ENCODE measurements at places on chromosomes 1 and 21. TPM values are rescaled to one million over a fixed set of nuclear protein-coding genes. Genes with fewer than 3 reads are reported as not detected.

GRCh38 chr1:6695868-6696267, 5.7 kb downstream of the DNAJC11 start:
- no peak for DNase-seq
- peaks cover 8% of the 10 kb centered on the region for H3K4me1 ChIP-seq
- no peaks in the 10 kb centered on the region for H3K36me3 ChIP-seq
- H3K27me3 ChIP-seq: no peaks in the 10 kb centered on the region

GRCh38 chr1:205595861-205596260, 36.0 kb downstream of the ELK4 start:
- peaks cover 32% of the 10 kb centered on the region for H3K4me1 ChIP-seq
- no peak overlapping the region for H3K4me3 ChIP-seq
- no peak for DNase-seq
- no peaks in the 10 kb centered on the region for H3K27me3 ChIP-seq

DNA sequence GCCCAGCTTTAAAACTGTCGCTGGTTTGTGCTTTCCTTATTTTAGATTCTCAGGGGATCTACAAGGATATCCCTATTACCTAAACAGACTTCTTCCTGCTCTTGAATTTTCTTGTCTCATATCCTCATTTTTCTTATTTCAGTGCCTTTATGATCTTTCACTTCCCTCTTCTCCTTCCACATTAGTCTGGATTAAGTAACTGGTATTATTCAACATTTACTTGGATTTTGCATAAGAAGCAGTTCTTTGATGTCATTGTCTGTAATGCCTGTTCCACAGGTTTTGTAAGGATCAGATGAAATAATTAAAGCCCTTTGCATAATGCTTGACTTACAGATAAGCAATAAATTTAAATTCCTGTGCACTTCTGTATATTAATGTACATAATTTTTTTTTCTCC, 26.5 kb downstream of the CXADR start:
- H3K27me3 ChIP-seq: no peaks in the 10 kb centered on the region
- no peaks in the 10 kb centered on the region for H3K36me3 ChIP-seq
- no peaks in the 10 kb centered on the region for H3K4me1 ChIP-seq
- H3K27ac ChIP-seq: no peak overlapping the region
- DNase-seq: no peak

DNA sequence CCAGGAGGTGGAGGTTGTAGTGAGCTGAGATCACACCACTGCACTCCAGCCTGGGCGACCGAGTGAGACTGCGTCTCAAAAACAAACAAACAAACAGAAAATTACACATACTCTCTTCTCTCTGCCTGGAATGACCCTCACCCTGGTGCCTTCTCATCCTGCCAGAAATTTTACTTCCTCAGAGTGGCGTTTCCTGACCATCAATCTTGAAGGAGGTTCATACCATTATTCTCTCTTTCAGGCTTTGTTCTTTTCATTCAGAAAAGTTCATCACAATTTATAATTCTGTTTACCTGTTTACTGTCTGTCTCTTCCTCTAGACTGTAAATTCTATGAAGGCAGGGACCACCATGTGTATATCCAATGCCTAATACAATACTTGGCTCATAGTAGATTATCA, 79.3 kb downstream of the RPS6KA1 start:
- H3K36me3 ChIP-seq: no peaks in the 10 kb centered on the region
- H3K4me3 ChIP-seq: no peak overlapping the region
- DNase-seq: no peak

KRTAP12-3 gene
- not detected for total RNA-seq

DNA sequence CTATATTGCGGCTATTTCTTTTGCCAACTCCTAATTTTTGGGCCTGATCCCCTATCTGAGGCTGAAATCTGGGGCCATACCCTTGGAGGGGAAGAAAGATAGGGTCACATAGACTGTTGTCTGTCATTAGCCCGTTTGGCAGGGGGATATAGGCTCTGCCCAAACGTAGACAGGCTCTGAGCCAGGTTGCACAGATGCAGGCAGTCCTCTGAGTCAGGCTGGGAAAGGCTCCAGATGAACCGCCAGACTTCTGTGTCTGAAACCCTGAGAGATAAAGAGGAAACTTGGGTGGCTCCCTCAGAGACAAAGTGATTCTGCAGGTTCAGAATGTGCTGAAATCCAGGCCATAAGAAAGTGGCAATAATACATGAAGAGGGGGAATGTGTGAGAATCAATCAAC, 4.0 kb upstream of the CAP1 start:
- H3K4me3 ChIP-seq: no peak overlapping the region
- no peaks in the 10 kb centered on the region for H3K27me3 ChIP-seq
- peaks cover 24% of the 10 kb centered on the region for H3K4me1 ChIP-seq
- peak; percentile 89 for DNase-seq
- no peaks in the 10 kb centered on the region for H3K36me3 ChIP-seq

DNA sequence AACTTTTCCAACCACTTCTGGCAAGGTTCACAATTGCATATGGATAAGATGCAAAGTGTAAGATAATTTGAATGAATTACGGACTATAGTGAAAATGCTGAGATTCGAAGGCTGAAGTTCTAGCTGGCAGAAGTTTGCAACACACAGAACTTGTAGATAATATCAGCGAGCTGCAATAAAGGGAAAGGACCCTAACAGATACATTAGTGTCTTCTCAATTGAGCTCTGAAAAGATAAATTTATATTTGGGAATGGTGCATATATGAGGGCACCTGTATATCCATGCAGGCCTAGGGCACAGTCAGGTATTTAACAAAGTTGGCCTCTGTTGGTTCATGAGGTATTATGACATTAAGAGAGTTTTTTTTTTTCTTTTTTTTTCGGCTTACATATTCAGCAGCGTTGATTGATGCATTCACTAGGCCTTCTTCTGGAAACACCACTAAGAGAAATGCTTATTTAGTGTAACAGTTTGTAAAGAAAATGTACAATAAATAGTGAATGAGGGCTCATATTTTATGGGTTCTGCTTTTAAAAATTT, 2.2 kb downstream of the NFIA start:
- no peaks in the 10 kb centered on the region for H3K36me3 ChIP-seq
- H3K27ac ChIP-seq: no peak overlapping the region
- no peaks in the 10 kb centered on the region for H3K27me3 ChIP-seq

DNA sequence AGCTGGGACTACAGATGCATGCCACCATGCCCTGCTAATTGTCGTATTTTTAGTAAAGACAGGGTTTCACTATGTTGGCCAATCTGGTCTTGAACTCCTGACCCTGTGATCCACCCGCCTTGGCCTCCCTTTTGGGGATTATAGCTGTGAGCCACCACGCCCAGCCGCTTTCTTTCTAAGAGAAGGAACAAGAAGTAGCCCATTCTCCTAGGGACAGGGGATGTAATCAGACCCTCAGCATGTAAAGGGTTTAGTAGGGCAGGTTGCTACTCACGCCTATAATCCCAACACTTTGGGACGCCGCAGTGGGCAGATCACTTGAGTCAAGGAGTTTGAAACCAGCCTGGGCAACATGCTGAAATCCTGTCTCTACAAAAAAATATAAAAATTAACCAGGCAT, 189.7 kb downstream of the TOMM20 start:
- no peaks in the 10 kb centered on the region for H3K27me3 ChIP-seq
- no peaks in the 10 kb centered on the region for H3K4me1 ChIP-seq
- no peak overlapping the region for H3K4me3 ChIP-seq
- DNase-seq: no peak
- H3K36me3 ChIP-seq: no peaks in the 10 kb centered on the region

C4BPA gene
- total RNA-seq: not detected

- peak; percentile 21 for DNase-seq
Measured at GRCh38 chr1:77282187-77282865, 507 bp downstream of the AK5 start.

CD2 gene
- total RNA-seq: 0.14 TPM

CHRNB2 gene
- total RNA-seq: 0.24 TPM

GRCh38 chr1:215842905-215843304, 275.8 kb downstream of the KCTD3 start:
- no peak overlapping the region for H3K27ac ChIP-seq
- DNase-seq: peak; percentile 36
- H3K4me3 ChIP-seq: no peak overlapping the region
- no peaks in the 10 kb centered on the region for H3K36me3 ChIP-seq

GNAT2 gene
- not detected for total RNA-seq

- DNase-seq: no peak
- no peak overlapping the region for H3K4me3 ChIP-seq
- no peak overlapping the region for H3K27ac ChIP-seq
Measured at GRCh38 chr1:235006132-235006721, 122.4 kb downstream of the TOMM20 start.

KIF17 gene
- total RNA-seq: 2.2 TPM

- H3K27ac ChIP-seq: no peak overlapping the region
- H3K4me1 ChIP-seq: no peaks in the 10 kb centered on the region
- DNase-seq: no peak
- no peaks in the 10 kb centered on the region for H3K27me3 ChIP-seq
- no peak overlapping the region for H3K4me3 ChIP-seq
- H3K36me3 ChIP-seq: no peaks in the 10 kb centered on the region
Measured at GRCh38 chr1:228546541-228547463, 59.6 kb downstream of the RNF187 start.

SYT14 gene
- total RNA-seq: 6.1 TPM

- H3K4me3 ChIP-seq: no peak overlapping the region
- H3K27ac ChIP-seq: no peak overlapping the region
- H3K36me3 ChIP-seq: no peaks in the 10 kb centered on the region
- no peaks in the 10 kb centered on the region for H3K4me1 ChIP-seq
Measured at GRCh38 chr1:50346621-50347020, 76.6 kb downstream of the DMRTA2 start.

DNA sequence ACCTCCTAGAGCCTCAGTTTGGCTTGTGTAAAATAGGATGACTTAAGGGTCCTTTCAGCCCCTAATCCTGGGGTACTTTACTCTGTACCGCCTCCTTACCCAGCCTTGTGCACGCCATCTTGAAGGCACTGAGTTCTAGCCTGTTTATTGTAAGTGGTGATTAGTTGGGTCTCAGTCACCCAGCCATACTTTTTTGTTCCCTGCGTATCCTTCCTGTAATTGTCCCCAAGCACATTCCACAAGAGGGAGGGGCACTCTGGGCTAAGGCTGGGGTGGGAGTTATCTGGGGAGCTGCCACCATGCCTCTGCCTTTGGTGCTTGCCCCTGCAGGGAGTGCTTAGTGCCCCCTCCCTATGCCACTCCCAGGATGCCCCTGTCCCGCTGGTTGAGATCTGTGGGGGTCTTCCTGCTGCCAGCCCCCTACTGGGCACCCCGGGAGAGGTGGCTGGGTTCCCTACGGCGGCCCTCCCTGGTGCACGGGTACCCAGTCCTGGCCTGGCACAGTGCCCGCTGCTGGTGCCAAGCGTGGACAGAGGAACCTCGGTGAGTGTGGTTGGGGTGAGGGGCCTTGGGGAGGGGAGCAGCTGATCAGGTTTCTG, 856 bp downstream of the FDPS start:
- no peak for DNase-seq
- peak overlapping the region; percentile 94 for H3K4me3 ChIP-seq
- peak overlapping the region; percentile 81 for H3K27ac ChIP-seq
- H3K4me1 ChIP-seq: peaks cover 8% of the 10 kb centered on the region
- H3K36me3 ChIP-seq: peaks cover 7% of the 10 kb centered on the region

DNA sequence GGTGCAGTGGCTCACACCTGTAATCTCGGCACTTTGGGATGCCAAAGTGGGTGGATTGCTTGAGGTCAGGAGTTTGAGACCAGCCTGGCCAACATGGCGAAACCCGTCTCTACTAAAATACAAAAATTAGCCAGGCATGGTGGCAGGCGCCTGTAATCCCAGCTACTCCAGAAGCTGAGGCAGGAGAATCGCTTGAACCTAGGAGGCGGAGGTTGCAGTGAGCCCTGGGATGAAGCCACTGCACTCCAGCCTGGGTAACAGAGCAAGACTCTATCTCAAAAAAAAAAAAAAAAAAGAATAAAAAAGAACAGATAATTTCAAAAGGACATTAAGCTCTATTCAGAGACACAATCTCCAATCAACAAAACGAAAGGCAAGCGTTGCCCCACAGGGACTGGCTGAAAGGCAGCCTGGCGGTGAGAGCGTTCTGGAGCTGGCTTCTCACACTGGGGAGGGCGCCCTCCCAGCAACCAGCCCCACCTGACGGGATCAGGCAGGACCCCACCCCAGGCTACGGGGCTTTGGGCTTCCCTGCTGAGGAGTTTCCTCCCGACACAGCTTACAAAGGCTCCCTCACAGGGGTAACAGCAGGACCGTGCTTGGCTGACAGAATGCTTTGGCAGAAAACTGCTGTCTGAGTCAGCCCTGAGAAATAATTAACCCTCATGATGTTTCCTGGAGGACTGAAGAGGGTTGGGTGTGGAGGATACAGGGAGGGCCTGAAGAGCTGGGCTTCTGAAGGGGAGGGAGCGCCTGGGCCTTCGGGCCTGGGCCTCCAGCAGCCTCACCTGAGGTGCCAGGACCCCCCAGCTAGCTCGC, 31.1 kb upstream of the SRP9 start:
- H3K4me3 ChIP-seq: peak overlapping the region; percentile 55
- H3K4me1 ChIP-seq: peaks cover 6% of the 10 kb centered on the region
- no peaks in the 10 kb centered on the region for H3K36me3 ChIP-seq
- H3K27me3 ChIP-seq: no peaks in the 10 kb centered on the region
- peak overlapping the region; percentile 88 for H3K27ac ChIP-seq

DNA sequence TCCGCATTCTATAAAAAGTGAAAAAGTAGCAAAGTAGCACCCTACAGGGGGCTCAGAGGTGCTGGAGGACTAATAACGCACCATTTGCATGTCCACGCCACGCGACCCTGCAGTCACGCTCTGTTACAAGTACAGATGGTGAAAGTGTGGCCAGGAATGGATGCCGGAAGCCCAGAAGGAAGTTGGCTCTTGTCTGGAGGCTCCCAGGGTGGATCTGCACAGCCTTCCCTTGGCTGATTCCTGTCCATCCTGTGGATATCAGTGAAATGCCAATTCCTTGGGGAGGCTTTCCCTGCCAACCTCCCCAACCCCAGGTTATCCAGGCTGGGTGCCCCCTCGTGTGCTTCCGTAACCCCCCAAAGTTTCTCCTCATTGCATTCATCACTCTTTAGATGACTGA, 396.8 kb downstream of the KIF26B start:
- H3K27me3 ChIP-seq: no peaks in the 10 kb centered on the region
- no peak overlapping the region for H3K4me3 ChIP-seq
- no peaks in the 10 kb centered on the region for H3K4me1 ChIP-seq
- no peak for DNase-seq
- H3K36me3 ChIP-seq: no peaks in the 10 kb centered on the region
- no peak overlapping the region for H3K27ac ChIP-seq

- H3K4me3 ChIP-seq: no peak overlapping the region
- no peak for DNase-seq
- no peaks in the 10 kb centered on the region for H3K4me1 ChIP-seq
- no peaks in the 10 kb centered on the region for H3K36me3 ChIP-seq
Measured at GRCh38 chr1:221448585-221449175, 293.2 kb downstream of the DUSP10 start.

GRCh38 chr1:159289060-159289459, 13.1 kb upstream of the FCER1A start:
- DNase-seq: no peak
- no peak overlapping the region for H3K4me3 ChIP-seq
- H3K27me3 ChIP-seq: no peaks in the 10 kb centered on the region
- no peaks in the 10 kb centered on the region for H3K36me3 ChIP-seq
- no peak overlapping the region for H3K27ac ChIP-seq
- no peaks in the 10 kb centered on the region for H3K4me1 ChIP-seq

EPHB2 gene
- total RNA-seq: 7.5 TPM
